ENCODE measurements at places on chromosomes 11 and 22.

DNA sequence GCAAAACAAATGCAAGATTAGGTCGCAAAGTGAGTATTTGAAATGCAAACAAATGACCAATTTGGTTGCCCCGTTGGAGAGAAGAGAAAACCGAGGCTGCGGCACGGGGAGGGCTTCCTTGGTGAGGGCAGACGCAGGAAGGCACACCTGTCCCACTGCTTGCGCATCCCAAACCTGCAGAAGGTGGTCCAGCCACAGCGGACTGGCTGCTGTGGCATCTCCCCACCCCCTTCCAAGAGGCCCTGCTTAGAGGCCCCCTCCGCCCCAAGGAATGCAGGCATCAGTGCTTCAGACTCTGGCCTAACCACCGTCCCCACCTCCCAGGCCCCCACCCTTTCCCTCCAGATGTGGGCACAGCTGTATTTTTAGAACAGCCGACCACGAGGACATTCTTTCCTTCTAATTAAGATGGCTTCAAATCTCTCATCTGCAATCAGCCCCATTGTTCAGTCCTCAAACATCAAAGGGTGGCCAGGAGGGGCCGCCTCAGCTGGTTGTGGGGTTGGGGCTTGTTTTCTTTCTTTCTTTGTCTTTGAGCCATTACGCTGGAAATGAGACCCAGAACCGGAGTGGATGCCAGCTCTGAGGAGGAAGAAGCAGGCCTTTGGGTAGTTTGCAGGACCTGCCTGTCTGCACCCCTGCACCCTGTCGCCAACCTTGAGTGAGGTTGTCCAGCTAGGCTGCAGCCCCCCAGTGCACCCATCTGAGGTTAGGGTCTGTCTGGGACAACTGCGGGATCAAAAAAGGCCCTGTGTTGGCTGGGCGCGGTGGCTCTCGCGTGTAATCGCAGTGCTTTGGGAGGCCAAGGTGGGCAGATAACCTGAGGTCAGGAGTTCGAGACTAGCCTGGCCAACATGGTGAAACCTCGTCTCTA lies 9.4 kb upstream of the DERL3 start:
- DNase-seq = no peak

DNA sequence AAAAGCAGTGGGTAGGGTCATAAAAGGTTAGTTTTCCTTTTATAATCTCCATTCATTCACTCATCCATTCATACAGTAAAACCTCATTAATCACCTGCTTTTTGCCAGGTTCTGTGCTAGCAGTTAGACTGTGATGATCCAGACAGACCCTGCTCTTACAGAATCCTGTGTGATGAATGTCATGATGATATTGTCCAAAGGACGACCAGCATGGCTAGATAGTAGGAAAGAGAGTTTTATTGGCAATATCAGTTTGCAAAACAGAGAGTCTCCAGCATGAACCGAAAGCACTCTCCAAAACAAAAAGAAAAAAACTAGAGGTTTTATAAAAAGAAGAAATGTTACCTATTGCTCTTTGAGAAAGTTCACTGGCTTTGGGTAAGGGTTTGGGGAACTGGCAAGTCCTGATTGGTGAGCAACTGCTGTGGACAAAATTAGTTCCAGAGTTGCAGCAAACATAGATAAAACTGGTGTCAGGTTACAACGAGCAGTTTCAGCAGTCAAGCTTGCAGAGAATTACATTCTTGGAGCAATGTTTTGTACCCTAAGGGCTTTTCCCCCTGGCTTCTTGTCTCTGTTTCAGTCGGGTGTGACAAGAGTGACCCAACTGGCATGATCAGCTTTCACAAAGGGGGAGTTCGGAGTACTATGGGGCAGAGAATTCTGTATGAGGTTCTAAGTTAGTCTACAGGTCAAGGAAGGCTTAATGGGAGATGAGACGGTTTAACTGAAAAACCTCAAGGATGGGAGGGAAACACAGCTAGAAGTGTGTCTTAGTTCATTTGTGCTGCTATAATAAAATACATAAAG lies 58.3 kb downstream of the HSD17B12 start:
- DNase-seq = no peak

DNA sequence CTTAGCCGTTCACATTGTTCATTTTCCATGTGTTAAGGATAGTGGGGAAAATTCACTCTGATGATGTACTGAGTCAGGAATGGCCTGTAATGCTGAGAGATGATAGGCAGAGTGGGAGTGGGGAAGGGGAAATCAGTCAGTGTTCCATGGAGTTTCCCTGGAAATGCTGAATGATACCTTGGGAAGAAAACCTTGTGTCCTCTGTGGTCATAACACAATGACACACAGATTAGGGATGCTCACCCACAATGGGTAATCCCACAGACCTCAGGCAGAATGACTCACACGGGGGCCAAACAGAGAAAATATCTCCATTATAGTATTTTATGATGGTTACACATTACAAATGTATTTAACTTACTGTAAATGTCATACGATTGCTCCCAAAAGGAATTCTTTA lies 118.0 kb downstream of the SNX19 start:
- DNase-seq = no peak

GRCh38 chr11:34599406-34599945 lies 21.4 kb upstream of the EHF start:
- DNase-seq = no peak

DNA sequence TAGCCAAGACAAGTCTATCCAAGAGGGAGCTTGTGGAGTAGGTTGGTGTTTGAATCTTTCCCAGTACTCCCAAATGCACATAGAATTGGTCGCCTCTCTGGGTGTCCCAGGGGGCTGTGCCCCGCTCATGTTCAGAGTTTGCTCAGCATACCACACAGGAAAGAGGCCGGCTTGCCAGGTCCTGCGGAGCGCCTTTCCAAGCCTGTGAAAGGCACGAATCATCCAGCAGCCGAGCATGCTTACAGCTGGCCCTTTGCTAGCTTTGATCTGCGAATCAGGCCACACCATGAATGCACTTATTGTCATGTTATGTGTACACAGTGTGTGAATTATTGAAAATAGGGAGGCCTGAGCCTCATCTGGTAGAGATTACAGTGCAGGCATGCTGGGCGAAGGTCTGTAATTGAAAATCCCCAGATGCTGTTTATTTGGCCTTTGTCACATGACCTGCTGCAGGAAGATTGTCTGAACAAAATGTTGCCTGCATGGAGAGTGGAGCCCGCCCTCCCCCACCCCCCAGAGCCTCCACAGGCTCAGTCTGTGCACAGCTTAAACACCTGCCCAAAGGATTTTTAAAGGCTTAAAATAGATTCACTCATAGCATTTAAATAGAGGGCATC lies 163.3 kb upstream of the RASSF10 start:
- no peak for DNase-seq

GRCh38 chr11:88035271-88035670 lies 140.0 kb downstream of the RAB38 start:
- no peak for DNase-seq
